ENCODE measurements at places on chromosomes 2 and 18.

GRCh38 chr2:149021761-149022160, 16.7 kb upstream of the LYPD6B start:
- DNase-seq, result no peak

DNA sequence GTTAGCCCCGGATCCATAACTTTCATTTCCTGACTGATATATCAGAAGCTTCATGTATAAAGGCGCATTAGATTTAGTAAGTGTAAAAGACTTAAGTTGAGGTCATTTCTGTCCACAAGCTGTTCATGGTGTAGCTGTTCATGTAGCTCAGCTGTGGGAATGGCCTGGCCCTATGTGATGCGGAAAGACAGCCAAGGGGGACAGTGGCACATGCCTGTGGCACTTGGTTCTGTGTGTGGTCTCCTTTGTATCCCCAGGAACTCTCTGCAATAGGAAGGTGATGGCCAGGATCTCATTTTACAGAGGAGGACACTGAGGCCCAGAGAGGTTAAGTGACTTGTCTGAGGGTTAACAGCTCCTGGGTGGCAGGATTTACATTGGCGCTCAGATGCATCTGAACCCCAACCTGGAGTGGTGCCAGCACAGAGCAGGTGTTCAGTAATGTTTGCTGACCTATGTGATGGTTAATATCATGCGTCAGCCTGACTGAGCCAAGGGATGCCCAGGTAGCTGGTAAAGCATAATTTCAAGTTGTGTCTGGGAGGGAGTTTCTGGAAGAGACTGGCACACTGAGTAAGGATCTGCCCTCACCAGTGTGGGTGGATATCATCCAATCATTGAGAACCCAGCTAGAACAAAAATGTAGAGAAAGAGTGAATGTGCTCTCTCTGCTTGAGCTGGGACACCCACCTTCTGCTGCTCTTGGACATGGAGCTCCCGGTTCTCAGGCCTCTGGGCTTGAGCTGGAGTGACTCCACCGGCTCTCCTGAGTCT, 25.4 kb downstream of the HPCAL1 start:
- peak; percentile 31 for DNase-seq

GRCh38 chr2:150705767-150706166, 218.3 kb upstream of the RND3 start:
- DNase-seq, result no peak

DNA sequence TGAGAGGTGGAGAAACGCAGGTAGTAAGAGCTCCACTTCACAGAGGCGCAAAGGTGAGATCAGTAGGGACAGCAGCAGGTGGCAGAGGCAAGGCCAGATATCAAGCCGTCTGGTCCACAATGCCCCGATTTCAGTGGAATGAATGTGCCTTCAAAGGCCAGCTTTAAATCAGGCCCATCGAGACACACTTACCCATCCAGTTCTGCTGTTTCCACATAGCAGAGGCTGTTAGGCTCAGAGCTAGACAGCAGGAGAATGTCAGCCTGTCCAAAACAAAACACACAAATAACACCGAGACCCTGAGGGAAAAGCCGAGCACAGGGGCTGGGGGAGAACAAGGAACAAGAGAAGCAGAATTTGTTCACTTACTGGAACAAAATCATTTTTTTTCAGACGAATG, 75.8 kb upstream of the NARS1 start:
- DNase-seq, result no peak

- DNase-seq, result peak; percentile 71
Measured at GRCh38 chr2:96933305-96934181, 52.8 kb downstream of the FAM178B start.

GRCh38 chr2:153074207-153074606, 355.8 kb downstream of the ARL6IP6 start:
- DNase-seq, result no peak

GRCh38 chr2:154995361-154995760, 296.9 kb downstream of the KCNJ3 start:
- DNase-seq, result no peak

DNA sequence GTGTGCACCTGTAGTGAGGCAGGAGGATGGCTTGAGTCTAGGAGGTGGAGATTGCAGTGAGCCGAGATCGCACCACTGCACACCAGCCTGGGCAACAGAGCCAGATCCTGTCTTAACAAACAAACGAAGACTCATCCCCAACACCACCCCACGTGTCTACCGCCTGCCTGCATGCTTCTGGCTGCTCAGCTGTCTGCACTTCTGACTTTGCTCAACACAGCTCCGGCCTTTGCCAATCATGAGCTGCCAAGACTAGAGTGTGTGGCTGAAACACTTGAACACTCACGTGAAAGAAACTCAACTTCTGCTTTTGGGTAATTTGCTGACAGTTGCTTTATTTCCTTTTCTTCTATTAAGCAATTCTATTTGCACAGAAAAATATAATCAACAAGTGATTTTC, 32.1 kb upstream of the SP3 start:
- peak; percentile 14 for DNase-seq

All from DMS79 treated with DMSO at 0.1 percent for 48 hours (cell line).